ENCODE measurements at places on chromosomes 4 and X.

DNA sequence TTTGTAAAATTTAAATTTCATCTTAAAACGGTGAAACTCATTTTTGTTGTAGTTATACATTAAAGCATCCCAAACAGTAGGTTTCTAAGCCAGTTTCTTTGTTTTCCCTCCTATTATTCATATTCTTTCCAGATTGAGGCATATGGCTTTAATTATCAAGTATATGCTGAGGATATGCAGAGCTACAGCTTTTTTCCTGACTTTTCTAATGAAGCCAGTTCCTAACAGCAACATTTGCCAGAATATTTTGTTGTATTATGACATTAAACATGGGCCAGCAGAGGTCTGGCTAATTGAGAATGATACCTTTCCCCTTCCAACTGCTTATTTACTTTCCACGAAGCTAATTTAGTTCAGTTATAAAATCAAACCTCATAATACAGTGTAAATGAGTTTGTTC lies 75.3 kb downstream of the SLIT2 start:
- no peak for DNase-seq

DNA sequence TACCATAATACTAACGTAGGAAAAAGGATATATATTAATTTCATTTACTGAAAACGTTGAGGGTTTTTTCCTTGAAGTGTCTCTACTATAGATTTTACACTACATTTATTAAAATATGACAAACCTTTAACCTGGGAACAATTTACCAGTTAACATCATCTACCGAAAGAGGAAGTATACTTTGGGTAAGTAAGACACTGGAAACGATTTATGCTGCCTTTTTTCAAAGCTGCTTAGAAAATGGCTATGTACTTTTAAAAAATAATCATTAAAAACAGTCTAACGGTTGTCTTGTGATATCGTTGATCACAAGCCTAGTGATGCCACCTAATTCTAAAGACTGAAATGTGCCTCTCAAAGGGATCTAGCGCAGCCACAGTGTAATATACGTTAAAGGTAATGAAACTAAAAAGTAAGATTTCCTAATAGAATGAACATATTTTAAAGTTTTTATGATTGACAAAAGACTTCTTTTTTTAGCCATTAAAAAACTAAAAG lies 50.4 kb downstream of the STX18 start:
- no peak for DNase-seq

GRCh38 chrX:47752685-47753084 lies 84.0 kb upstream of the ZNF81 start:
- DNase-seq: no peak

GRCh38 chr4:1137063-1137776 lies 23.9 kb upstream of the RNF212 start:
- no peak for DNase-seq

- DNase-seq: no peak
Measured at GRCh38 chrX:112008724-112009123, 73.9 kb downstream of the TRPC5 start.

GRCh38 chrX:19156186-19156585 lies 33.9 kb upstream of the ADGRG2 start:
- no peak for DNase-seq

DNA sequence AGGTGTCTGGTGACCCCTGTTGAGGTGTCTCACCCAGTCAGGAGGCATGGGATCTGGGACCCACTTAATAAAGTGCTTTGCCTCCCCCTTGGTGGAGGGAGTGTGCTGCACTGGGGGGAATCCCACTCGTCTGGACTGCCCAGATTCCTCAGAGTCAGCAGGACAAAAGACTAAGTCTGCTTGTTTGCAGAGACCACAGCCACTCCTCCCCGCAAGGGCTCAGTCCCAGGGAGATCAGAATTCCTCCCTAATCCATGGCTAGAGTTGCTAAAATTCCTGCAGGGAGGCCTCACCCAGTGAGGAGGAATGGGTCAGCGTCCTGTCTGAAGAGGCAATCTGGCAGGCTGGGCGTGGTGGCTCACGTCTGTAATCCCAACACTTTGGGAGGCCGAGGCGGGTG lies 442.2 kb downstream of the PABPC4L start:
- no peak for DNase-seq

DNA sequence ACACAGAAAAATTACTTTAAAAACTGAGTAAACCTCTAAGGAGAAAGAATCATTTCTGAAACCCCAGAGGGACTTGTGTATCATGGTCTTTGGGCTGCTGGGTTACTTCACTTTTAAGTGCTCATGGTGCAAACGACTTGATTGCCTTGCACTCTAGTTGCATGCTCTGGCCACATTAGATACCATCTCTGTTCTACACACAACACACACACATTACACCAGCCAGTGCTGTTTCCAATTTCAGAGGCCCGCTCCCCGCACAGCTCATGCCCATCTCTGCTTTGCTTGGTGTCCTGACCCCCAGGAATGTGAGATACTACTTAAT lies 2.1 kb downstream of the PPP3CA start:
- DNase-seq: no peak

DNA sequence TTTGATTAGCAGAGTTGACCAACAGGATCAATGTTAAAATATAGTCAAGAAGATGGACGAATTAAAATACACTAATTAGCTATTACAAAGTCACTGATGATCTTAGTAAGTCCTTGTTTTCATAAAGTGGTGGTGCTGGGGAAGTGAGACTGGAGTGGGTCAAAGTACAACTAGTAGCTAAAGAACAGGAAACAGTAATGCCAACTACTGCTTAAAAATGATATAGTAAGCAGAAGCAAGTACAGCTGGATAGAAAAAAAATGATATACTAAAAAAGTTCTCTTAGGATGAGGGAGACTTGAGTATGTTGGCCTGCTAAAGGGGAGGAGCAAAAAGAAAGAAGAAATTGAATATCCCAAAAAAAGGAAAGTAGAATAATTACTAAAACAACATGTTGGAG lies 580.8 kb upstream of the FTHL17 start:
- no peak for DNase-seq

- peak; percentile 14 for DNase-seq
Measured at GRCh38 chr4:174340714-174341113, 57.0 kb downstream of the CEP44 start.

DNA sequence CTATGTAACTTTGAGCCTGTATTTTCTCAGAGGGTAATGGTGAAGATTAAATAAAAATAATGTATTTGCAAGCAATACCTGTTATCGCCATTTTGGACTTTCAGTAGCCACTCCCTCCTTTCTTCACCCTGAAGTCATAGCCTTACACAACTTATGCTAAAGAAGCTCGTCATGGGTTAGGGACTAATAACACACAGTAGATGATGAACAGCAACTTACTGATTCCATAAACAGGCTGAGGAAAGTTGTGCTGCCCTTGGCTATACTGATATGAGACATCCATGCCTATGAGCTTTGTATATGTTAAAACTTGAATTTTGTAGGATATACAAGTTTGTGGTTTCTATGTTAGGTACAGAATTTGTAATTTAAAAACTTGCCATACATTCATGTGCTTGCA lies 31.7 kb upstream of the EIF1AX start:
- DNase-seq: no peak

GRCh38 chrX:109856974-109857373 lies 123.9 kb upstream of the ACSL4 start:
- no peak for DNase-seq
